ENCODE measurements at places on chromosomes 16 and 17. TPM values are rescaled to one million over a fixed set of nuclear protein-coding genes. Genes with fewer than 3 reads are reported as not detected.
A peak's percentile ranks its signal among the peaks of the same experiment; 100 is the strongest.

- DNase-seq: peak; percentile 68
Observed at GRCh38 chr17:27879987-27880608, 13.1 kb downstream of the LYRM9 start.

- DNase-seq: no peak
Observed at GRCh38 chr16:4240624-4241023, 1.3 kb downstream of the SRL start.

GRCh38 chr16:72937916-72938794 lies 109.8 kb downstream of the ZFHX3 start:
- DNase-seq: no peak

- DNase-seq: no peak
Observed at GRCh38 chr16:57761301-57761700, 25.7 kb downstream of the KATNB1 start.

DNA sequence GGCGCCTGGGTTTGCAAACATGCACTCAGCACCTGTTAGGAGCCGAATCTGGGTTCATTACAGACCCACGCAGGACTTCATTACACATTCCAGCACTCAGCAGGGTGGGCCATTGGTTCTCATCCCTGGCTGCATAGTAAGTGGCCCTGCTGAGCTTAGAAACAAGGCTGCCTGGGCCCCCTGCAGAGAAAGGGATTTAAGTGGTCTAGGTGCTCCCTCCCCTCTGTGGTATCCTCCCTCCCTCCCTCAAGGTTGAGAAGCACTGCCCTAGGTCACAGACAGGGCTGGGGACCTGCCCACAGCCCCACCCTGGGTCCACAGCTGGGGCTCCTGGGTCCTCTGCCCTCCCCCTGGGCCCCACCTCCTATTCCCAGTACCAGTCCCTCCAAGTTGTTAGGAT lies 28.3 kb downstream of the WNT3 start:
- DNase-seq: no peak

DNA sequence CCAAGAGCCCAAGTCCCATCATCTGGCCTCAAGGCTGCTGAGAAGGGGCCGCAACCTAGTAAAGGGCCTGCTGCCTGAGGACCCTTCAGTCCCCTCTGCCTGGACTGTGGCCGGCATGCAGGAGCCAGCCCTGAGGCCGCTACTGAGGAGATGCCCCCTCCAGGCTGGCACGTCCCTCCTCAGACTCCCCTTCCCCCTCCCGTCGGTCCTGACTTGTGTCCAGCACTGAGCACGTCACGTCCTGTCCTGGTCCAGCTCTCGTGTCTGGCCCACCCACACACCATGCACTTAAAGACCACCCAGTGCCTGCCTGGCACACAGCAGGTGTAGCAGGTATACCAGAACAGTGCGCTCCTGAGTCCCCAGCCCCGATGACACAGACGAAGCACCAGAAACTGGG lies 9.6 kb downstream of the MTHFSD start:
- no peak for DNase-seq

GRCh38 chr16:29649588-29650494 lies 13.2 kb upstream of the SPN start:
- no peak for DNase-seq

GRCh38 chr17:79024901-79025737 lies 1.1 kb downstream of the C1QTNF1 start:
- DNase-seq: no peak

- no peak for DNase-seq
Observed at GRCh38 chr16:74734361-74735161, 33.9 kb upstream of the MLKL start.

- no peak for DNase-seq
Observed at GRCh38 chr17:56929362-56929969, 15.6 kb upstream of the TRIM25 start.

DNA sequence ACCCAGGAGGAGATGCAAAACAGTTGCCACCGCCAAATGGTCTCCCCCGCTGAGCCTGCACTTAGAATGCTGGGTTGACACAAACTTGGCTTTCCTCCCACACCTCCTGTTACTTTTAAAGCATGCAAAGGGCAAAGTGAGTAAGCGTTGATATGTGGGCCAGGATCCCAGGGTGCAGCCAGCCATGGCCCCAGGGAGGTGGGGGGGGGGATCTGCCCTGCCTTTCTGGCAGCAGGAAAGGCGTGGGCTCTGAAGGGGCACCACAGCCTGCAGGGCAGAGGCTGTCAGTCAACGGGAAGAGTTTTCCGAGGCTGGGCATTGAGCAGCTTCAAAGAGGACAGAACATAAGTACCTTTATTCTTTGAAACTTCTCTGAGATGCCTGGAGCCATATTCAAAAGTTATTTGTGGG lies 142.3 kb downstream of the ABCC12 start:
- no peak for DNase-seq

DNA sequence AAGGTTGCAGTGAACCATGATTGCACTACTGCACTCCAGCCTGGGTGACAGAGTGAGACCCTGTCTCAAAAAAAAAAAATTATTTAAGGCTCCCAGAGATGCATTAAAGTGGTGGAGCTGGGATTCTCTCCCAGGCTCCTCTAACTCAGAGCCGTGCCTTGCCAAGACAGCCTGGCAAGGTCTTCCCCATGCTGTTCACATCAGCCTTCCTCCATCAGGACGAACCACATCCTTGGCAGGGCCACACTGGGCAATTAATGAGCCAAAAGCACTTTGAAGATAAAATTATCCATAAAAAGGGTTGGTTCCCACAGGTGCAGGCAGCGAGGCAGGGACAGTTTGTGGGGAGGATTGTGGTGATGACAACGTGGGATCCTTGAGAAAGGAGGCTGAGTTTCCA lies 19.8 kb upstream of the BBS2 start:
- no peak for DNase-seq

GRCh38 chr16:88398170-88398873 lies 15.6 kb downstream of the ZNF469 start:
- no peak for DNase-seq

DNA sequence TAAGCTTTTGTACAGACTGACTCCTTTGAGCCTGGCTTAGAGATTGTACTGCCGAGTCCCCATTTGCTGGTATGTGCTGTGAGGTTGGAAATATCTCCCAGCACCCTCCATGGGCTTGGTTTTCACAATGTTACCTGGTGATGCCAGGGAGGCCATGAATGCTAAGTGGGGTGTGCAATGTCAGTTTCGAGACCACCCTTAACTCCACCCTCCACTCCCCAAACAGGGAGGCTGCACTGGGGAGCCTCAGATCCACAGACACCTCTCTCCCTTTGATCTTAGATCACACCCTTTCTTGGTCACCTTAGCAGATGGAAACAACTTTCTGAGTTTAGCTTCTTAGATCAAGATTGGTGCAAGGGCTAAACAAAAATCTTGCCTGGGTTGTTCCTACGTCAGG lies 28.6 kb upstream of the PIK3R6 start:
- DNase-seq: peak; percentile 20

- no peak for DNase-seq
Observed at GRCh38 chr16:66274335-66275110, 92.0 kb upstream of the CDH5 start.

DNA sequence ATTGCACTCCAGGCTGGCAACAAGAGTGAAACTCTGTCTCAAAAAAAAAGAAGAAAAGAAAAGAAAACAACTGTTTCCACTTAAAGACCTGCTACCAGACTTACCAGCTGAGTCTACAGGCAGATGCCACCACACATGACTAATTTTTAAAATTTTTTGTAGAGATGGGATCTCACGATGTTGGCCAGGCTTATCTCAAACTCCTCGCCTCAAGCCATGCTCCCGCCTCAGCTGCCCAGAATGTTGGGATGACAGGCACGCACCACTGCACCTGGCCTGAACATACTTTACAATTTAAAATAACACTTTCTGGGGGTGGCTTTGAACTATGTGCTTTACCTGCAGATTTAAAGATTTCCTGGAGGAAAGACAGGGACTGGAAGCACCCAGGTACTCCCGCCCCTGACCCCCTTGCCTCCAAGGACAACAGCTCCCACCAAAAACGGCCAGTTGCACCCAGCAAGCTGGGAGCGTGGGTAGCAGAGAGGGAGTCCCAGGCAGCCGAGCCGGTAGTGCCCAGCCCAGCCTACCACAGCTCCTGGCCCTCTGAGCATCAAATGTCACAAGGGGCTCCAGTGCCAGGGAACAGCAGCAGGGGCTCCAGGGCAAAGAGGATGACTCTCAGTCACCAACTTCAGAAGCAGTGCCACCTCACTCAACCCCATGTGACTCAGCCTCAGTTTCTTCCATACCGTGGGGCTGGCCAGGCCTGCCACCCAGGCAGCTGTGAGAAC lies 262.9 kb downstream of the PARN start:
- DNase-seq: no peak

GRCh38 chr16:70715055-70715858 lies 29.4 kb upstream of the MTSS2 start:
- DNase-seq: no peak

GRCh38 chr16:67163999-67164558 lies 466 bp upstream of the HSF4 start:
- no peak for DNase-seq

- no peak for DNase-seq
Observed at GRCh38 chr16:47613251-47613650, 152.1 kb downstream of the PHKB start.

- no peak for DNase-seq
Observed at GRCh38 chr17:64437944-64438525, 10.9 kb upstream of the MILR1 start.

DNA sequence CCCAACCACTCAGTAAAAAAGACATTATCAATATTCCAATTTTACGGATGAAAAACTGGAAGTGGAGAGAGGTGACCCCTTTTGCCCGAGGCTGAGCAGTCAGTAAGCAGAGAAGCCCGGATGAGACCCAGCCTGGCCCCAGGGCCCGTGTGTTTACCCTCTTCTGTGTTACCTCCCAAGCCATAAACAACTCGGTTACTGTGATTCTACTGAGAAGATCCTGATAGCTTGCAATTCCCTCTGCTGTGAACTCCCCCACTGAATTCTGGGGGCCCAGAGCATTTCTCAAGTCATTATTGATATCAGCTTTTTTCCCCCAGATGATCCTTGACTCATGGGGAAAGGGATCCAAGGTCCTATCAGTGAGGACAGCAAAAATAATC lies 482.6 kb upstream of the ERCC4 start:
- no peak for DNase-seq

DNA sequence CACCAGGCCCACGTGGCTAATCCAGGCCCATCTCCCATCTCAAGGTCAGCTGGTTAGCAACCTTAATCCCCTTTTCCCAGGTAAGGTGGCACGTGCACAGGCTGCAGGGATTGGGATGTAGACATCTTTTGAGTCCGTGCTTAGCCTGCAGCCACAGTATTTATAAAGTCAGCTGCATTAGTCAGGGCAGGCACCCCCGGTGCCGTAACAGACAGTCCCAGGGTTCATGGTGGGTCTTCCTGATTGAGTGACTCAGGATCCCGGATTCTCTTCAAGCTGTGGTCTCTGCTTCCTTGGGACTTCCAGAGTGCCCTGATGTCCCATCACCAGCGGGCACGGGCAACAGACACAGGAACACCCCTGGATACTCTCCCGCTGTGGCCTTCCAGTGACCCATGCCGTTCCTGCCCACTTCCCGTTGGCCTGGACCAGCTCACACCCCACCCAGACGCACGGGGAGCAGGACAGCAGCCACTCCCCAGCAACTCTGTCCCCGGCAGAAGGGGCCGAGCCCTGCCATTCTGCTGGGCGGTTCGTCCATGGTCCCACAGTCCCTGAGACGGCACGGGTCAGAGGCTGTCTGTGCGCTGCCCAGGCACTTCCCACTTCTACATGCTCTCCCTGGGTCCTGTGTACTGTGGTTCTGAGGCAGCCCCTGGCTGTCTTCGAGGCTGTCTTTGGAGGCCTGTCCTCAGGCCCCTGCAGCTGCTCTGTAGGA lies 248.6 kb upstream of the GSE1 start:
- DNase-seq: no peak

GRCh38 chr16:14444979-14445810 lies 184.9 kb downstream of the PARN start:
- no peak for DNase-seq

- no peak for DNase-seq
Observed at GRCh38 chr17:13475574-13476223, 126.0 kb downstream of the HS3ST3A1 start.

DNA sequence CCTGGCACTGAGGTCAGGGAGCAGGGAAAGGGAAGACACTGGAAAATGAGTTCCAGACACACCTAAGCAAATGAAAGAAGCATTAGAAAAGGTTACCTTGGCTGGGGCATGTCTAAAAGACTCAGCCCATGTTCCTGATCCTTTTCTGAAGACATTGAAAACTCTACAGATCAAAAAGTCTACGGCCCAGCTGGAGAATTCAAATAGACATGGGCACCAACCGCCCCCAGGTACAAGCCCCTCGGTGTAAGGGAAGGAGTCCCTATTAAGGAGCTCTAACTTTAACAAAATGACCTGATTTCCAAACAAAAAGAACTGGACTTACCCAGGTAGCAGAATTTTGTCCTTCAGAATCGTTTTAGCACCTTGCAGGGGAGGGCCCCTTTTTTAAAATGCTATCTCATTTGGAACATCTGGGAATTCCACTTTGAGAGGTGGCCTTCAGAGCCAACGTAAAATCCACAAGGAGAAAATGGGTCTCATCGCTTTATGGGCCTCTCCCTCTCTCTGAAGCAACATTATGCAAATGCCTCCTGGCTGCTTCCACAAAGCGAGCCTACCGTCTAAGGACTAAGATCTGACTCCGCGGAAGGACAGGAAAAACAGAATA lies 43.6 kb upstream of the RBFOX3 start:
- no peak for DNase-seq

GRCh38 chr16:50671644-50672260 lies 9.4 kb downstream of the SNX20 start:
- no peak for DNase-seq

DNA sequence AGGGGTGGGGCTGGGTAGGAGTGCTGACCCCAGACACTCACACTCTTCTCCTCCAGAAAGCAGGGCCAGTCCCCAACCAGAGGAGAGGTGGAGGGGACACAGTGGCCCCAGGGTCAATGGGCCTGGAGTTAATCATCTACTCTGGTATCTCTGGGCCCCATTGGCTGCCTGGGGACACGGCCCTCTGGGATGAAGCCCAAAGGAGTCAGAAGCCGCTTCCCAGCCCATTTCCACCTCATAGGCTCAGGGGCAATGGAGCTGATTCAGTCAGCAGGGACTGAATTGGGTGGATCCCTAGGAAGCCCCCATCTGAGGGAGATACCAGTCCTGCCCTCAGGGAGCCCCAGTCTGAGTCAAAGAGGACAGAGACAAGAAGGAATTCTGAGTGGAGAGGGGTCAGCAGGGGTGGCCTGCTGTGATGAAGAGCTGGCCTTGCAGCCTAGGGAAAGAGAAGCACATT lies 2.9 kb upstream of the NAGS start:
- DNase-seq: no peak

- DNase-seq: no peak
Observed at GRCh38 chr16:79362300-79362970, 238.1 kb downstream of the MAF start.

- DNase-seq: no peak
Observed at GRCh38 chr16:68739964-68740627, 3.0 kb downstream of the CDH1 start.

The LRRC37B gene
- 56.7 TPM for total RNA-seq

The P2RX1 gene
- total RNA-seq: 0.51 TPM

The COX6A2 gene
- not detected for total RNA-seq

The PRKCB gene
- total RNA-seq: 358 TPM

The SHCBP1 gene
- 1.8 TPM for total RNA-seq

The GDPD3 gene
- 4.7 TPM for total RNA-seq

The SULT1A2 gene
- total RNA-seq: 1.9 TPM

The OR1F1 gene
- total RNA-seq: 1.3 TPM

The KARS1 gene
- total RNA-seq: 57.0 TPM

The TMEM204 gene
- total RNA-seq: 6.9 TPM

The SMIM36 gene
- not detected for total RNA-seq

The VAT1L gene
- total RNA-seq: 32.0 TPM

The CCDC200 gene
- not detected for total RNA-seq

The IQCK gene
- 18.3 TPM for total RNA-seq

The HLF gene
- total RNA-seq: 163 TPM

The KRTAP4-5 gene
- total RNA-seq: not detected

The KRTAP9-8 gene
- total RNA-seq: not detected

Measured in dorsolateral prefrontal cortex (tissue), 122 donors.